ENCODE measurements at places on chromosomes 16 and 17.

GRCh38 chr16:78116946-78117345, 17.5 kb downstream of the WWOX start:
- DNase-seq = no peak

- peak; percentile 47 for DNase-seq
These were observed 830 bp downstream of the SPHK1 start for GRCh38 chr17:76384987-76385891.

- DNase-seq = no peak
These were observed 32.9 kb downstream of the PCTP start for GRCh38 chr17:55783684-55784245.

GRCh38 chr16:11916524-11917285, 949 bp upstream of the GSPT1 start:
- peak; percentile 57 for DNase-seq

GRCh38 chr16:46688654-46689364, at the start of gene VPS35:
Gene VPS35, minus strand, starts transcription at chr16:46689178. Its CDS starts 45 bp downstream, at chr16:46689133.
- peak; percentile 96 for DNase-seq

- no peak for DNase-seq
These were observed 21.4 kb upstream of the CACNA1H start for GRCh38 chr16:1131378-1131994.

Data from renal cortical epithelial cell (primary cell).